SIG-M5 (cell line): ENCODE measurements at places on chromosomes 1 and 21.

DNA sequence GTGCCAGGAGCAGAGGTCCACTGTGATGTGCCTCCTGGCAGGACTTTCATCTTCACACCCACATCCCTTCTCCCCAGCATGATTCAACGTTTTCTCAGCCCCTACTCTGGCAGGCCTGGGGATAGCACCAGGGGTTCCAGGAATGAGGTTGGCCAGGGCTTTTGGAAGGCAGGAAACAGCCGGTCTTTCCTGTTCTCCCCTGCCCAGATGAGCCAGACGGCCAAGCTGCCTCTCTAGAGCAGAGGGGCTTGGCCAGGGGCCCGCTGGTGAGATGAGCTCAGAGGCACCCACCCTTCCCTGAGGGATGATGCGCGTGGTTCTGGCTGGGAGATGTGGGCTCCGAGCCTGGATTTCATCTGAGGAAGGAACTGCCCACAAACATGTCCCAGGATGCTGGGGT lies 4.3 kb upstream of the MFAP2 start:
- DNase-seq = no peak

GRCh38 chr1:246860401-246860800 lies 71.3 kb downstream of the AHCTF1 start:
- DNase-seq = no peak

GRCh38 chr21:34970566-34970965 lies 78.5 kb downstream of the RUNX1 start:
- DNase-seq = no peak

- no peak for DNase-seq
Measured at GRCh38 chr21:14405962-14406361, 23.0 kb upstream of the HSPA13 start.

- DNase-seq = no peak
Measured at GRCh38 chr1:96116731-96117130, 604.9 kb upstream of the PTBP2 start.
